NCI-H2081 treated with DMSO at 0.1 percent for 48 hours (cell line): ENCODE measurements at places on chromosomes 7 and 10.

DNA sequence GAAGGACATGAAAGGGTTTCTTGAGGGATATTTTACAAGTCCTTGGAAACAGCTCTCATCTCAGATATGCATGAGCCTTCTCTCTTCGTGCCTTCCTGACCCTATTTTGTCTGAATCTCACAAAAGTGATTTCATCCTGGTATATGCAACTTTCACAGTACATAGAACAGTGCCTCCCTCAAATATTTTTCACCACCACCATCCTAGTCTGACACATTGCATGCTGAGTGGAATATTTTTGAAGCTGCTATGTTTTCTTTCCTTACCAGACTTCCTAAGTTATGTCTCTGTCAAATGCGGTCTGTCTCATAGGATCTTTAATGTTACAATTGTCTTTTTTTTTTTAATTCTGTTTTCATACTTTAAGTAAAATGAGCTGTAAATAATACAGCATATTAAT lies 673.3 kb upstream of the LRRN3 start:
- DNase-seq: no peak

GRCh38 chr10:34907743-34908430 lies 92.8 kb upstream of the PARD3 start:
- no peak for DNase-seq

DNA sequence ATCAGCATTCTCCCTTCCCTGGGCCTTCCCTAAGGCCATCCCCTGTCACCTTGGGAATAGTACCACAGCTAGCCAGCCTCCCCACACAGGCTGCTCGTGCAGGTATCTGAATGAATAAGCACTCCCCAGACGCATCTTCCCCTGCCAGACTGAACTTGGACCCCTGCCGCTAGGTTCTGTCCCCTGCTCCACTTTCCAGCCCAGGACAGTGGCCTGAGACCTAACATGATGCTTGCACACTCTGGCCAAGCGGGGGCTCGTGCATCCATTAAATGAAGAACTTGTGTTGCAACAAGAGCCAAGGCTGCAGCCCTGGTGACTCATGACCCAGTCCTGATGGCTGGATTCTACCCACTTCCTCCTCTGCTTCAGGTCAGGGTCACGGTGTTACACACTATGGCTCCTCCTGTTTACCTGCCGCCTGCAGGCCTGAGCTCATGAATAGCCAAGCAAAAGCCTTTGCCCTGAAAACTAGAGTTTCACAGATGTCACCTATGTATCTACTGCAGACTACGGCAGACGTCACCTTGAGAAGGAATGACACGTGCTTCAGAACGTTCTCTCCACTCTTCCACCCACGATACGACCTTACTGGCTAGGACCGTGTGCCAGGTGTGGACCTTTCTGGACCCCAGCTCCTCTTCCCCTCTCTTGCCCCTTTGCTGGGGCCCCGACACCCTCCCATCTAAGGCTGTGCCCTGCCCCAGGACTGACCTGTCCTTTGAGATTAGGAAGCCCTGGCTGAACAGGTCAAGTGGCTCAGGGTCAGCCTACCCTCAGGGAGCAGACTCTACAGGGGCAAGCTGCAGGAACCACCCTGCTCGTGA lies 6.5 kb downstream of the ASB13 start:
- no peak for DNase-seq

GRCh38 chr10:11678074-11678793 lies 63.9 kb upstream of the ECHDC3 start:
- DNase-seq: no peak

DNA sequence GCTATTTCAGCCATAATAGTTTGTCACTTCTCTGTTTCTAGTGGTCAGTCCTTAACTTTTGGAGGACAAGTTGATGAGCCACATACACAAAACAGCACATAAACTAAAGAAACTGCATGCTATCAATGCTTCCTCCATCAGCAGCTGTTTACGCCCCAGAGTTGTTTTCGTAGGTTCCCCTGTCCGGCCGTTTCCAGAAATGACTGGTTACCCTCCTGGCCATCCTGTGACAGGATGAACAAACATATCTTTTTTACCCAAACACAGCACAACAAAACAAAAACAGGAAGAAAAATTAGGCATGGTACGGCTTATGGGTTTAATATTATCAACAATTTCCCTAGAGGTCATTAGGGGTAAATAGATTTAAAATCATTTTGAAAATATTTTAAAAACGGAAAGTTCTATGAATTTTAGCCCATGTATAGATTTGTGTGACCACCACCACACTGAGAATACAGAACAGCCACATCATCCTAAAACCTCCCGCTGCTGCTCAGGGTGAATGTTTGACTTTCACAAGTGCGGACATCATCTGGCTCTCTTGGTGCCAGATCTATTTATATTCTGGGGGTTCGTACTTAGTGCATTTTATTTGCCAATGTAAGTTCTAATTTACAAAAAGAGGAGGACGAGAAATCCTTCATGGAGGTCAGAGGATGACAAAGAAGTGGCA lies 74.8 kb downstream of the HIPK2 start:
- no peak for DNase-seq

DNA sequence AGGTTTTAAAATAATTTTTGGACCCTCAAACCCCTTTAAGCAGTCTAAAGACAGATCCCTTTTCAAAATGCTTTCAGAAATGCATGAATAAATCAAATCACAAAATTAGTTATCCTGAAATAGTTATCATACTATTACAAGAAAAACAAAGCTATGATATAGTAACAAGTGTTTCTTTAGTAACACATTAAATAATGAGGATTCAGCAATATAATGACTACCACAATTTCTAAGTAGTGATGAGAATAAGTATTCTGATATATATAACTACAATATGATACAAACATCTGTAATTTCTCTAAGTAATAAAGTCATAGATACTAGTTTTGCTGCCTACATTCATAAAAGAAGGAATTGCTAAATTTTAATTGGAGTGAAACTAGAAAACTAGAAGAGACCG lies 53.0 kb upstream of the TMEM168 start:
- DNase-seq: no peak

GRCh38 chr7:72403458-72404076 lies 8.6 kb downstream of the CALN1 start:
- no peak for DNase-seq
